ENCODE measurements at places on chromosomes 6 and 20. TPM values are rescaled to one million over a fixed set of nuclear protein-coding genes. Genes with fewer than 3 reads are reported as not detected.
A peak's percentile ranks its signal among the peaks of the same experiment; 100 is the strongest.

The SLC25A27 gene
- total RNA-seq = 0.57 TPM

The LIN28B gene
- total RNA-seq = not detected

The LRP11 gene
- total RNA-seq = 29.6 TPM

The NAPB gene
- total RNA-seq = 5.1 TPM

The CPNE5 gene
- 0.12 TPM for total RNA-seq

The RIPOR3 gene
- total RNA-seq = 0.09 TPM

The KIF13A gene
- 70.3 TPM for total RNA-seq

The C6orf141 gene
- total RNA-seq = not detected

DNA sequence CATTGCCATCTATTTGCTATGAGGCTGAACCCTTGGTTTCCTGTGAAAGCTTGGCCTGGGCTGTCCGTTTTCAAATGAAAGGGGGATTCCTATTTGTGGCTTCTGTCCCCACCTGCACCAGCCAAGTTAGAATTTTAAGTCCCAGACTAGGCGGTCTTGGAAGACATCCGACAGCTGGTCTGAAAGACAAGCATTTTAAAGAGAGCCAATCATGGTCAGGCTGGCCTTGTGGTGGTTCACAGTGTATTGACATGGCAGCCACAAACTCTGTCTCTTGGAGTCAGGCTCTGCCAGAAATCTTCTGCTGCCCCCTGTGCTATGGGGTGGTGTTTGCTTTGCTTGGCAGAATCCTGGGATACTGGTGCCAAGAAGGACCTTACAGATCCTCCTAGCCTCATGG lies 319.2 kb upstream of the MOCS1 start:
- DNase-seq = no peak

GRCh38 chr20:52179331-52180179 lies 12.0 kb downstream of the ZFP64 start:
- DNase-seq = no peak

DNA sequence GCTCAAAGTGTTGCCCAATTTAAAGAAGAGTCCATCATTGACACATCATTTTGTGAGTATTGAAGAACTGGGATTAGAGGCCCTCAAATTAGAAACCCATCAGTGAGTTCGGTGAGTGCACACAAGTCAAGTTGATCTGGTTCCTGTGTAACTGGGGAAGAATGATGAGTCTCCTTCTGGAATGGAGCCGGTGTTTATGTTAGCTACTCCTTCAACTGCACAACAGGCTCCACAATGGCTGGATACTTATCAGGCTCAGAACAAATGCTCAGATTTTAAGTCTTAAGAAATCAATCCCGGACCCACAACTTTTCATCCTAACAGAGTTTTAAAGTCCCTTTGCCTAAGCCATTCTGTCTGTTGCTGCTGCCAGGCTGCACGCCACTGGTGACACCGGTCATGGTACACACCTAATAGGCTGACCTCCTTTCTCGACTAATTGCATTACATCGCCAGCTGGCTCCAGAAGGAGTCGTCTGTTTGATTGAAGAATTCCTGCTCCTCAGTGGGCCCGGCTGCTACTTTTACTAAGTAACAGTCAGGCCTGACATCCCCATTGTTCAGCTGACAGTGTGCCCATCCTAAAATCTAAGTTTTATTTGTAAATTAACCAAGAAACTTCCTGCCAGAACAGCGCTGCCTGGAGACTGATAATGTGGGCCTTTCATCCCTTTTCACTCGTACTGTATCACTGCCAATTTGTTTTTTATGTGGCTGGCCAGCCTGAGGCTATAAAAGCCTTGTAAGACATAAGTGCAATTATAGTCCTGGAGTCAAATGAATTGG lies 130.4 kb downstream of the INSM1 start:
- peak; percentile 32 for DNase-seq

DNA sequence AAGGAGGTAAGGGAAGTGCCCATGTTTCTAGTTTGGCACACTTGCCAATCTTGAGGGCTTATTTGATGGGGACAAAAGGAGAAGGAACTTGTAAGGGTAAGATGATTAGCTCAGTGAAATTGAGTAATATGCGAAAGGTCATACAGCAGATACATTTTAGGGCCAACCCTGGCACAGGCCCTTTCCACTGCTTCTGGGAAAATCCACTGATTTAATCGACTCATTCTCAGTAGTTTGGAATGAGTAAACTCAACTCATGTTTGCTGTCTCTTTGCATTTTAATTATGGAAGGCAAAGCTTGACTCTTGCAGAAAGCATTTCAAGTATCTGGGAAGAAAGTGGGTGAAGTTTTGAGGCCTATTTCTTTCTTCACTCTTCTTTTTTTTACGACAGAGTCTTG lies 20.0 kb downstream of the PHF20 start:
- DNase-seq = peak; percentile 96

GRCh38 chr6:118825661-118826060 lies 68.3 kb upstream of the ASF1A start:
- no peak for DNase-seq

GRCh38 chr6:168533414-168533813 lies 92.4 kb downstream of the SMOC2 start:
- DNase-seq = no peak

DNA sequence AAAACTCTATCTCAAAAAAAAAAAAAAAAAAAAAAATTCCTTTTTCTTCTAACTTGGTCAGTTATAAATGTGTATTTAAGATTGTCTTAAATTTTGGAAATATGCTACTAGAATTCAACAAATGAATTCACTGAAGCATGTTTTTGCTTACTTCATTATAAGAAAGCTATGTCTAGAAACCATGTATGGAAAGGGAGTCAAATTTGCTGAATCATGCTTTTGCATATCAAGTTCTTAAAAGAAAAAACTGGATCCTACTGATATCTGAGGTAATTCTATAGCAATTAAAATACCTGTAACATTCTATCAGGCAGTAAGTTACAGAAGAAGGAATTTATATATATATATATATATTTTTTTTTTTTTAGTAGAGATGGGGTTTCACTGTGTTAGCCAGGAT lies 27.7 kb downstream of the AKIRIN2 start:
- DNase-seq = no peak

DNA sequence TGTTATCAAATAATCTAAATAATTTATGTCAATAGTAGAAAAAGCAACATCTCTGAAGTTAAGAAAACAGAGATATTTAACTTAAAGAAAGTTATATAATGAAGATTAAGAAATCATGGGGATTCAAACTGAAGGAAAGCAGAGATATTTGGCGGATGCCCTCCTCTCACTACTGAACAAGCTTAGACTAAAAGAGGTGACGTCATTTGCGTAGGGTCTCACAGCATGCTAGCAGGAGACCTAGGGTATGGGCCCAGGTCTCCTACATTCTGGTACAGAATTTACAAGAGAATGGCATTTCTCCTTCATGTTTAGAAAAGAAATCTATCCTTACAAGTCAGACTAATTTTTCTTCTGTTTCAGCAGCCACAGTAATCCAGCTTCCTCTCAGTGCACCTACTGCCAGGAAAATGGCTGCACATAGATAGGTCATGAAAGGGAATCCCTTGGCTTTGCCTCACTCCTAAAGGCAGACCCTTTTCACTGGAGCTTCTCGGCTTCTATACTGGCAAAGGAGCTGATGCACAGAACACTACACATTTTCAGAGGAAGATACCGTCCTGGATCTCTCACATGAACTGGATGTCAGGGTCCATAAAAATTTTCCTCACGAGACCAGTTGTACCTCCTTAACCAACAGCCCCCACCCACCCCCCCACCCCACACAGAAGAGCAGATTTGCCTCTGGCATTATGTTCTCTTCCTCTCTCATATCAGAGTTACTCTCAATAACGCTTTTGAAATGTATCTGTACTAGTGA lies 41.8 kb upstream of the DST start:
- no peak for DNase-seq

DNA sequence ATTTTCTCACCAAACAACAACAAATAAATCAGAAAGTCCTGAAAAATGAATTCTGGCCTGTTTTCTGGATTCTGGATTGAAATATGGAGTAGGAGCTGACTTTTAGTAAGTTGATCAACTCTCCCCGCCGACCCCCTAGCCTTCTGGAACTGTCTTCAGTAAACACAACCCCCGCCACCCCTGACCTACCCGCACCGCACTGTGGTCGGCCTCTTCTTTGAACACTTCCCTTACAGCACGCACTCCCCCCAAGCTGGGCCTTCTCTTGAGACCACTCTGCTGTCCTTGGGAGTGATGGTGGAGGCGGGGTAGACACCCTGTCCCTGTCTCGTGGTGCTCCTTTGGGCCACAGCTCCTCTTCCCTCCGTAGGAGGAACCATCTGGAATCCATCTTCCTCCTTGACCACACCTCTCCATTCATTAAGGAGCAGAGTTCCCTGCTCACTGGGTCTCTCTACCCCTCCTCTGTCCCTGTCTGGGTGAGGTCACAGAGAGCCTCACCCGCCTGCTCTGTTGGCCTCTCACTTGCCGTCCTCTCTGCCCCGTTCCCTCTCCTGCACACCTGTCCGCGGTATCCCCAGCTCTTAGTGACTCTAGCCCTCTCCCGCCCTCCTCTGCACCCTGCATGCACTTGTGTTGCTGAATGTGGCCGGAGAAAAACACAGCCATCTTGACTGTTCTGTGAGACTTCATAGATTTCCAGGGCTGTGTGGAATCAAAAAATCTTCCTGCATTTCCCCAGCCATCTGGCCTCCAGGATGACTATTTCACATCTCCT lies 19.1 kb downstream of the SYNJ2 start:
- DNase-seq = no peak

DNA sequence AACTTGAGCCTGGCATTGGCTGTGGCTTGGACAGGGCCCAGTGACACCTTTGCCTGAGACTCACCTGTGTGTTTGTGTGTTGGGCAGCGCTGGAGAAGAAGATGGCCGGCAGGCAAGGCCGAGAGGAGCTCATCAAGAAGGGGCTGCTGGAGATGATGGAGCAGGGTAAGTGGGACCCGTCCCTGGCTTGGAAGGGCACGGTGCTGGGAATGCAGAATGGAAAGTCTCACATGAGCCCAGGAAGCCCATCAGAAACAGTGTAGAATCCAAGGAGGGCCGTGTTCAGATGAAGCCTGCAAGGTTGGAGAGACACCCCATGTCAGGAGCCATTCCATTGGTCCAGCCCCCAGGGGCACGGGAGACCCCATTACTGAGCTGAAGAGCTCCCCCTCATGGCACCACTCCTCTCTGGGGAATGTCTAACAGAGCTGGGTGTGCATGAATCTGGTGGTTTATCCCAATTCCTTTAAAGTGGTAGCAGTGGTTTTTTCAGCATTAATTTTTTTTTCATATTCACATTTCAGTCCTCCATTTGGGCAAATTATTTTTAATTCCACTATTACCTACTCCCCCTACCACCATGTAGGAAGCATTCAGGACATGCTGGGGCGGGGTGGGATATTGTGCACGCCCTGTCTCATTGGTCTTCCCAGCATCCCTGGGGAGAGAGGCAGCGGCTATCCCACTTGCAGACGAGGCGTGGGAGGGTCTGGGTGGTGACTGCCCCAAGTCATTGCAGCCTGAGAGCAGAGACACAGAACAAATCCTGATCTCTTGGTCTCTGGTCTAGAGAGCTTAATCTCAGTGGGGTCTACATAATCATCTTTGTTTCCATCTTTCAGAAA lies 143.6 kb downstream of the PHACTR3 start:
- no peak for DNase-seq

DNA sequence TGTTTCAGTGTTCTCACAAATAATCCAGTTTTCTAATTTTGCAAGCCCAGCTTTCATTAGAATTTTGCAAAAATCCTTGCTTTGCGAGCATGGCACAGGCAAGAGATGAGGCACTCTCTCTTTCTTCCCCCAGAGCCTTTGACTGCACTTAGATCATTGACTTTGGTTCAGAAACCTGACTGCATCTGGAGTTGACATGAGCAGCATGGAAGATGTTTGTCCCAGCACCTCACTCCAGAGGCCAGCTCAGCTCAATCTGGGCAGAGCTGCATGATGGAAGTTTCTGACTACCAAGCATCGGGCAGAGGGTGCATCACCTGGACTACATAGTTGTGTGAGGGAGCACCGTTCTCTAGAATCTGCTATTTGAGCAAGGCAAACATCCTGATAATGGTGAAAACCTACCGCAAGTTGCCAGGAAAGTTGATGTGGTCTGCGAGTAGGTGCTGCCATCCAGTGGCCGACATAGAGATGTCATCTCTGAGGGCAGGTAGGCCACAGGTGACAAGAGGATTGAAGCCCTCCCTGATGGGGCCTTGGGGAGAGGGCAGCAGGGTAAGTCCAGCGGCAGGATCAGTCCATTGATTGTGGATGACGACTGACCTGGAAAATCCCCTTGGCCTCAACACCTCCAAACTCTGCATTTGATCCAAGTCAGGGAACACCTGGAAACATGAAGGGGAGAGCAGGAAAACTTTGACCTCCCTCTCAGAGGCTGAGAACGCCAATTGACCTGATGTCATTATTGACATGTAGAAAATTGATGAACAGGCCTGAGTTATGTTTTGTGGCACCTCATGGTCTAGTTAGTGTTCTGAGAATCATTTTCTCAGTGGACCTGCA lies 3.8 kb upstream of the LPA start:
- DNase-seq = no peak

- no peak for DNase-seq
Observed at GRCh38 chr6:33206864-33207551, 1.3 kb upstream of the RING1 start.

DNA sequence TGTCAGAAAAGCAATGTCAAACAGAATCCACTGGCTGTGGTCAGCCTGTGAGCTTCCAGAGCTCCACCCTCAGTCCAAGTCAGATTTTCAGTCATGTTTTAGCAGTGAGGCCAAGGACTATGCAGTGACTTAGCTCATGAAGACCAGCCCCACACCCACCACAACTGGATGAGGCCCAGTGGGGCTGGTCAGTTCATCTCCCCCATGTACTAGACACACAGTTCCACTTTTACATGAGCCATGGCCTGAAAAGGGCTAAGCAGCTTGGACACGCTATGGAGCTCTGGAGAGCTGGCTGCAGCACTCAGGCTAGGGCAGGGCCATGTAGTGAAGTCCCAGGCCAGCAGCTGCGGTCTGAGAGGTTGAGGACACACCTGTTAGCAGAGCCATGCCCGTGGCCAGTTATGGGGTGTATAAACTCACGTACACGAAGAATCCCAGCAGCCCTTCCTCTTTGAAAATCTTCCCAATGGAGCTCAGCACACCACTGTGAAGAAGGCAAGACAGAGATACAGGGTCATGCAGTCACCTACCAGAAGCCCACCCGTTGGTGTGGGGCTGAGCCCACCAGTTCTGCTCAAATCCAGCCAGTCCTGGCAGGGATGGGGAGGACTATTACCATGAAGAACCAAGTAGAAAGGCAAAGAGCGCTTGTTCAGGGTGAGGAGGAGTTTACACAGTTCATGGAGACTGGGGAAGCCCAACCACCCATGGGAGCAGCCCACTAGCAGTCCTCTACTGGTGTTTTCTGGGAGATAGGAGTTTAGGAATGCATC lies 10.6 kb downstream of the MTCH1 start:
- DNase-seq = no peak

DNA sequence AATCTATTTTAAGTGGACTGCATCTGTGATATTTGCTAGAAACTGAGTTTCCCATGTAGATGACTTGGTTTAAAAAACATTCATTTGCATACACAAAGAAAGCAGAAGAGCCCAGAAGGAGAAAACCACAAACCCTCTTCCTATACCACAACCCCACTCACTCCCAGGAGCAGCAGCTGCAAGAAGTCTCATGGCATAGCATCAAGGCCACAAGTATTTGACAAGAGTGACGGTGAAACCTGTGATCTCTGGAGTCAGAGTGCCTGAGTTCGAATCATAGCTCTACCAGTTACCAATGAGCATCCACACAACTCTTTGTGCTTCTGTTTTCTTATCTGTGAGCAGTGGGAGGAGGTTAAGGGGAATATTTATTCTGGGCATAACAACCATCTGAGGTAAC lies 44.7 kb upstream of the SIRPG start:
- no peak for DNase-seq

- no peak for DNase-seq
Observed at GRCh38 chr6:122107256-122107852, 292.1 kb upstream of the HSF2 start.

Data from HFFc6 (cell line).